ENCODE measurements at places on chromosomes 13 and 19.

DNA sequence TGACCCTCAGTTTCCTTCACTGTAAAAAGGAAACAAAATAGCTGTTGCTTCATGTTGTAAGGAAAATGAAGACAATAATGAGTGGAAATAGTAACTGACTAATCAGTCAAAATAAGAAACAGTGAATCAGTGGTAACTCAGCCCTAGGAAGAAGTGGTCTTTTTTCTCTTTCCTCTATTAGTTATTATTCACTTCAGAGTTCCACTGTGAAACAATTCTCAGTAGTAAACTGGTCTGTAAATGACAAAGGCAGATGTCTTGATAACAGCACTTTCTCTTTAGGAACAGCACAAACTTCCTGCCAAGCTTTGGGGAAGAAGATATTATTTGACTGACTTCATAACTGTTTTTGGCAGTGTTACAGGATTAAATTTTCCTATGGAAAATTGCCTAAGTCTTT lies 600.5 kb upstream of the KLHL1 start:
- DNase-seq: no peak

- DNase-seq: no peak
Measured at GRCh38 chr13:99847318-99847750, 124.2 kb downstream of the ZIC5 start.

DNA sequence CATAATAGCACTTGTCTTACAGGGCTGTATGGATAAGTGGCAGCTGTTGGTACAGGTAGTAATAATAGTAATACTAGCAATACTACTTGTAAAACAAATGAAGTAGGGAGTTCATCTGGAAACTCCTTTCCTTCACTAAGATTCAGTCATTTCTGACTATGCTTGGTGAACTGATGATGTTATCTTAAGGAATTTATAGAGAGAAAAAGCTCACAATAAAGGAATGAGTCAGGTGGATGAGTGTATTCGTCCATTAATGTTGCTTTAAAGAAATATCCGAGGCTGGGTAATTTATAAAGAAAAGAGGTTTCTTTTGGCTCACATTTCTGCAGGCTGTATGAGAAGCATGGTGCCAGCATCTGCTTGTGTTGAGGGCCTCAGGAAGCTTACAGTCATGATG lies 477.3 kb downstream of the KLF12 start:
- DNase-seq: no peak

- DNase-seq: no peak
Measured at GRCh38 chr13:25186187-25186586, 14.1 kb upstream of the AMER2 start.

GRCh38 chr13:101640788-101641400 lies 188.4 kb downstream of the ITGBL1 start:
- DNase-seq: no peak

- no peak for DNase-seq
Measured at GRCh38 chr19:10521461-10522171, 4.4 kb upstream of the S1PR5 start.

- no peak for DNase-seq
Measured at GRCh38 chr19:57900311-57900710, 11.5 kb upstream of the ZNF814 start.

DNA sequence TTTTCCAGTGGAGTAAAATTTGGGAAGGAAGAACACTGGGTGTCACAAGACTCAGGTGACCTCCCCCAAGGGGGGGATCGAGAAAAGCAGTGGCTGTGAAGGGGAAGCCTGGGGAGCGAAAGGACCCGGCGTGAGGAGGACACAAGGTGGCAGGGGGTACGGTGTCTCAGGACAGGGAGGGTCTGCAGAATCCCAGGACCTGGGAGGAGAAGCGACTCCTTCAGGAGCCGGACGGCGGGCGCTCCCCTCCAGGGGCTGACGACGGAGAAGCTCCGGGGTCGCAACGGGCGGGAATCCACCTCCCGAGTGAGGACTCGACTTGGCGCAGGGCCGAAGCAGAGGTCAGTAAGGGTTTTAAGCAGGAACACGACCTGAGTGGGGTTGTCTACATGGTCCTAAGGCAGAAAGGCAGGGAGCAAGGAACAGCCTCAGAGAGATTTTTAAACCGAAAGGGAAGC lies 529 bp downstream of the ZNF836 start:
- peak; percentile 11 for DNase-seq

DNA sequence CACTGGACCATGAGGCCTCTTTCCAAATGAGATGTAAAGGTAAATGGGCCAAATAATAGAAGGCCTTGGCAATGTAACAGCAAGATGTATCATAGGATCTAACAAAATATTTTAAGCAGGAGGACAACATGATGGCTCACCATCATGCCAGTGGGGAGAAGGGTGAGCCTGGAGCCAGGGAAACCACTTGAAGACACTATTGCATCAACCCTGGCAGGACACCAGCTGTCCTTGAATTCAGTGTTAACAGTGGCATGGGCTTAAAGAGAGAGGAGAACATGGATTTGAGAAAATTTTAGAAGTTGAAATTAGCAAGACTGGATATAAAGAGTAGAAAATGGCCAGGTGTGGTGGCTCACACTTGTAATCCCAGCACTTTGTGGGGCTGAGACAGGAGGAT lies 6.7 kb upstream of the RCBTB2 start:
- no peak for DNase-seq

DNA sequence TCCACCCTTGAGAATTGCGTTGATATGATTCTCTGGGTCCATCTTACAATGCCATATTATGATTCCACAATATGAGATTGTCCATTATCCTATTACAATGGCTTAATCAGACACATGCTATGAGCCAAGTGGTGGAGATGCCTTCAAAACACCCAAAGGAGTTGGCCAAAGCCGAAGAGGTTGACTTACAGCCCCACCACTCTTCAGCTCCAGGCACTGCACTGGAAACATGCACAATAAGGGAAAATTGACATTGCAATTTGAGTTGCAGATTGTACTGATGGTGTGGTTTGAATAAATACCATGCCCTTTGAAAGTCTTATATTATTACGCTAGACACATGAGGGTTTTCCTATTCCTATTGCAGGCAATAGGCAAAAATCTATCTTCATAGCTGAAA lies 75.4 kb upstream of the TNFSF11 start:
- DNase-seq: no peak

GRCh38 chr13:103104340-103104739 lies 38.1 kb upstream of the SLC10A2 start:
- DNase-seq: no peak

DNA sequence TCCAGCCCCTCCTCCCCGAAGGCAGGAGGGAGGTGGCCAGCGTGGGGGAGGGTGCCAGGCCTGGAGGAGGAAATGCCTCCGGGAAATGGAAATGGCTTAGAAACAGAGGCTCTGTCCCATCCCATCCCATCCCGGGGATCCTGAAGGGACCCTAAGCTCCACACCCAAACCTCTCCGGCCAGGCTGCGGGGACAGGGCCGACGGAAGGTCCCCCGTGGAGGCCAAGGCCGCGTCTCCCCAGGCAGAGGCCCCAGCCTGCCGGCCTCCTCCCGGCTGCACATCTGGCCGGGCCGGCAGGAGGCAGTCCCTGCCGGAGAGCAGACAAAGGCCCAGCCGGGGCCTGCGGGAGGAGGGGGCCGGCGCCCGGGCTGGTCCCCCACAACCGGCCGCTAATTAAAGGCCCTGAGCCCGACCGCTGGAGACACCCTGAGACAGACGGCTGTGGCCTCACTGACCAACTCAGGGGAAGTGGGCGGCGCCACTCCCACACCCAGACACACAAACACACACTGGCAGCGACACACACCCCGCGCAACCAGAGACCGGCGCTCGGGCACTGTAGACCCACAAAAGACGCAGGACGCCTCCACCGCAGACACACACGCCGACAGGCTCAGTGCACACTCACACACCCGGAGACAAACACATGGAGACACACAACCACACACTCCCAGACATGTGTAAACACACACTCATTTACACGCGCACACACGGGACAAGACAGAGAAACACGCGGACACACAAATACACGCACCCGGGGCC lies 1.1 kb downstream of the ADAMTS10 start:
- no peak for DNase-seq

GRCh38 chr13:28582892-28583240 lies 76.1 kb upstream of the POMP start:
- no peak for DNase-seq

DNA sequence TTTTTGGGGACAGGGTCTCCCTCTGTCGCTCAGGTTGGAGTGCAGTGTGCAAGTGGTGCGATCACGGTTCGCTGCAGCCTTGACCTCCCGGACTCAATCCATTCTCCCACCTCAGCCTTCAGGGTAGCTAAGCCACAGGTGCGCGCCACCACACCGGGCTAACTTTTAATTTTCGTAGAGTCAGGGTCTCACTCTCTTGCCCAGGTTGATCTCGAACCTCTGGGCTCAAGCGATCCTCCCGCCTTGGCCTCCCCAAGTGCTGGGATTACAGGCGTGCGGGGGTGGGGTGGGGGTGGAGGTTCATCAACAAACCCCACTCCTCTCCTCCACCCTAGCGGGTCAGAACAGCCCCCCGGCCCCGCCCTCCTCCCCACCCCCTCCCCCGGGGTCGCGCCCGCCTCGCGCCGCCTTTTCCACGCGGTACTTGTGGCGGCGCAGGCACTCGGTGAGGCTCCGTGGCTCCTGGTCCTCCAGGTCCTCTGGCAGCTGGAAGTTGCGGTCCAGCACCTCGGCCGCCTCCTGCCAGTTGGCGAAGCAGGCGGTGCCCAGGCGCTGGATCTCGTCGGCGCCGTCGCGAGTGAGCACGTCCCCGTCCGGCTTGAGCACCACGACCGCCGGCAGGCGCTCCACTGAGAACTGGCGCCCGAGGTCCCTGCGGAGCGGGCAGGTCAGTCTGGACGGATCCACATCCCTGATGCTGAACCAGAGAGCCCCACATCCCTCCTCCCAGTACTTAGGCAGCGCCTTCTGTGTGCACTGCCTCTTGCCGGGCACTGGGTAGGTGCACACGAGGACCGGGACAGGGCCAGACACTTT lies 5.2 kb downstream of the NXNL1 start:
- no peak for DNase-seq

DNA sequence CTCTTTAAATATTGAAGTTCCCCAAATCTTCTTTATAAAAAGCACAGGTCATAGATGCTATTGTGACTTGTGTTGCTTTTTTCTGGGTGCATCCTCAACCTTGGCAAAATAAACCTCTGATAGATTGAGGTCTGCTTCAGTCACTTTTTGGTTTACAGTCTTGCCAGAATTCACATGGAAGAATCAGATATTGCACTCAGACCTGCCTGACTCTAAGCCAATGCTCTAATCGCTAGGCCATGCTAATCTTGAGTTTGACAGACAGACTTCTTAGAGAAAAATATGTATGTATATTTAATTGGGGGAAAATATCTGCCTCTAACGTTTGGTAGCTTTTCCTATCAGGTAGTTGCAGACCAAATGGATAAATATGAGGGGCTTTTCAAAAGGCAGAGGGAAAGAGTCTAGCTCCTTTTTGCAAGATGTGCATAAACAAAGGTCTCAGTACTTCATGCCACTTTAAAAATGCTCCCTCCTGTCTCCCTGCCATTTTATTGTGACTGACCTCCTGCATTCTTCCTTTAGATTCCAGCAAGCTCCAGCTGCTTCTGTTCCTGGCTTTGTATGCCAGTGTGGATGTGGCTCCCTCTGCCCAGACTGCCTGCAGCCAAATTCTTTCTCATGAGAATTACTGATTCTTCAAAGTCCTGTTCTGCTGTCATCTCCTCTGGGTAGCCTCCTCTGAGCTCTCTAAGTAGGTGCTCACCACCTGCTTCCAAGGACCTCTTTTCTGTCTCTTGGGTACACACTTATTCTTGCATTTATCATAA lies 42.4 kb upstream of the RFC3 start:
- no peak for DNase-seq

- DNase-seq: no peak
Measured at GRCh38 chr19:6527893-6528543, 2.8 kb upstream of the TNFSF9 start.

DNA sequence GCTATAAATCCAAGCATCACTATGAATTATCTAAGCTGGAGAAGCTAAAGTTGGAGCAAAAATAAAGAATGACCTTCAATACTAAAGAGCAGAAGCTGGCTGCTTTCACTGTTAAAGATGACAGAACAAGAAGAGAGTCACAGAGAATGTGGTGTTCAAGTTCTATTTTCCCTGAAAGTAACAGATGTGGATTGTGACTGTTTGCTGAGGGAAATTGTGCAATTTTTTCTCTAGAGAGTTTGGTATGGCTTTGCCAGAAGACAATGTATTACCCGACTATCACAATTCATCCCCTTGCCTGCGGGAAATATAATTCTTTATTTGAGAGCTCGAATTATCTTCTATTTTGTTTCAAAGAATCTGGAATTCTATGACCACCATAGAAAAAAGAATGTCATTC lies 83.1 kb downstream of the TNFSF13B start:
- DNase-seq: no peak

- no peak for DNase-seq
Measured at GRCh38 chr19:17211547-17212446, 3.4 kb upstream of the USE1 start.

GRCh38 chr13:53150568-53150967 lies 122.0 kb downstream of the OLFM4 start:
- DNase-seq: no peak

DNA sequence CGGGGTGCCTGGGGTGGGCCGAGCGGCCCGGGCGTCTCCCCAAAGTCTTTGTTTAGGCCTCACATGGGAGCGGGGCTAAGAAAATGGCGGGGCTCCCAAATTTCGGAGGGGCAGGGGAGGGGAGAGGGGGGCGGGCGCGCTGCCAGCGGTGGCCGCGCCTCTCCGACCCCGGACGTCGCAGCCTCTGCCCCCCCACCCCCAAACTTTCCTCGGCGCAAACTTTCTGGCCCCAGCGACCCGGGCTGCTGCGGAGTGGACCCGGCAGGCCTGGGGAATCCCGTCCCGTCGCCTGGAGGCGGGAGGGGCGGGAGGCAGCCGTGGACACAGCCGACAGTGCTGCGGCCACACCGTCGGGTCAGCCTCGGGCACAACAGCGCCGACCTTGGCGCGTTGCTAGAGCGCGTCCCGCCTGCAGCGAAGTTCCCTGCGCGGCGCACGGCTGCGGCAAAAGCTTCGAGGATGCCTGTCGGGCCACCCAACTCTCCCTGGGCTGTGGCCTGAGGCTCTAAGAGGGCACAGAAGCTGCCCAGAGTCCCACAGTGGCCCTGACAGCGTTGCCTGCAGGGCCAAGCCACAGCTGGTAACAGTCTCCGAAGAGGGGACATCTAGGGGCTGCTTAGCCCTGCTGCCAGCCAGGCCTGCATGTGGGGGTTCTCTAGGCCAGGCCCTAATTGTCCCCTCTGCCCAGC lies 1.3 kb downstream of the NFIX start:
- no peak for DNase-seq

DNA sequence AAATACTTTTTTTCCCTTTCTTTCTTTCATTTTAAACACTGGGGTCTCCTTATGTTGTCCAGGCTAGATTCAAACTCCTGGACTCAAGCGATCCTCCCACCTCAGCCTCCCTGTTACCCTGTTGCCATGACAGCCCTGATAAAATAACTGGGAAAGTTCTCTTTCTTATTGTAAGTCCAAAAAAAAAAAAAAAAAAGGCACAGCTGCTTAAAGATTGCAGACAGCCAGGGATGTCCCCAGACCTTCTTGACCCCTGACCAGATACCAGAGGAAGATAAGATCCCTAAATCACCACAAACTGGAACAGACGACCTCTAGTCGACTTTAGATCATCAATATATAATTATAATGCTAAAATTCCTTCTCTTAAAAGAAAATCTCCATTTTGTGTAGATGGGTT lies 1.1 kb upstream of the MVB12A start:
- no peak for DNase-seq

Measured in hematopoietic multipotent progenitor cell (in vitro differentiated cells).